ENCODE measurements at places on chromosomes 1 and 21.

DNA sequence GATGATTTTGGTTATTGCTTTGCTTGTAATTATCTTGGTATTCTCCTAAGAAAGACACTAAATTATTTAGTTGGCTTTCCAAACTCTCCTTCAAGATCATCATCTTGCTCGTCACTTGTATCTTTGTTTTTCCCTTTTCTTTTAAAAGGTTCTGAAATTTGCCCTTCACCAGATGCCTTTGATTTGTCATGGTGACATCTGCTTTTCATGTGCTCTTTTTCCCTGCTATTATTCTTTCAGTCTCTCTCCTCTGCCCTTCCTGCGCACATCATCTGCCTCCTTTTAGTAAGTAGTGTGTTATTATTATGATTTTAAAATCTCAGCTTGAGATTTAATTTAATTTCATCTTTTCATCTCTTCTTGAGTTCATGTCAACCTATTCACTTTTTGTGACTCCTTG is 92.1 kb downstream of the BACH1 start:
- DNase-seq = no peak

DNA sequence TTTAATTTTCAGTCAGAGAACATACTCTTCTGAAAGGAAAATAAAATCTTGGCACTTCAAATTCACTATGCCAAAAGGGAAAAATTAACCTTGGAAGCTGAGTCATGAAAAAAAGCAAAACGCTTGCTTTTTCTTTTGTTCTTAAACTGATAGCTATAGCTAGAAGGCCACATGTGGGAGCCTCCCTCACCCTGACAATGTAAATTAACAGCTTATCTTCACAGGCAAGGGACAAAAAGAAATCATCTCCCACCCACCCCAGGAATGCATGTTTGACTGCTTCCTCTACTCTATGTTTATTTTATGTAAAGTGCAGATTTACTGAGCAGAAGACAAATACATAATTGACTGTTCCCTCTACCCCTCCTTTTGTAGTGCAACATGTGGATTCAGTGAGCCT is 38.0 kb downstream of the EBNA1BP2 start:
- DNase-seq = no peak

GRCh38 chr1:24403806-24404205 is 9.8 kb downstream of the STPG1 start:
- DNase-seq = no peak

GRCh38 chr1:108600504-108600903 is 40.6 kb downstream of the EEIG2 start:
- no peak for DNase-seq

GRCh38 chr1:166808952-166809351 is 30.3 kb upstream of the POGK start:
- no peak for DNase-seq

- DNase-seq = peak; percentile 37
These were observed 113.1 kb downstream of the SLC45A1 start for GRCh38 chr1:8431019-8431418.

DNA sequence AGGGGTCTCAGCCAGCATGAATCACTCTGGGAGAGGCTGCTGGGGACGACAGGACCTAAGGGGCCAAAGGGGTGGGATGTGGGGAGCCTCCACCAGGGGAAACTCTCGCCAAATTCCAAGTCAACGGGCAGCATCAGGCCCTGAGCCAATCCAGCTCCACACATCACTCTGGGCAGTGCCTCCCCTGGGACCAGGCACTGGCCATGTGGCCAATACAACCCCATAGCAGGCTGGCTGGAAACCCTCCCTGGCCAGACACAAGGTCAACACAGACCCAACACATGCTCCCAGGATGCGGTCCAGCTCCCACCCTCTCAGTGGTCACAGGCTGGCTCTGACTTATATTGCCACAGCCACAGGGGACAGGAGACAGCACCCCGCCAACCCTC is 60.0 kb downstream of the MEGF6 start:
- DNase-seq = no peak

GRCh38 chr1:51442616-51443015 is 76.5 kb downstream of the EPS15 start:
- no peak for DNase-seq
